ENCODE measurements at places on chromosomes 3 and 15.

- no peak for DNase-seq
Measured at GRCh38 chr3:55604846-55605245, 117.7 kb upstream of the WNT5A start.

DNA sequence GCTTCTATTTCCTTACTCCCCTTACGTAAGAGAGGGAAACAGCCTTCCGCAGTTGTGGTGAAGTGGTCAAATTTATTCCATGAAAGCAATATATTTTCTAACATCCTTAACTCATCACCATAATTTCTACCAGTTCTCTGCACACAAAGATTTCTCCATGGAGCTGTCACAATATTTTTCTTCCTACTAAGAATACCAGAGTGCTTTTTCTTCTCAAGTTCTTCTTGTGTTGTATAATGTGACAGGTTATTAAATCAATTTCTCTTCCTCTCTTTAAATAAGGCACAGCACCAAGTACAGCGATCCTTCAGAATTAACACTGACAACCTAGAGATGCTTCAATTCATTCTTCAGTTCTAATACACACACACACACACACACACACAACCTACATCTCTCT is 153.0 kb downstream of the CPNE4 start:
- no peak for DNase-seq

DNA sequence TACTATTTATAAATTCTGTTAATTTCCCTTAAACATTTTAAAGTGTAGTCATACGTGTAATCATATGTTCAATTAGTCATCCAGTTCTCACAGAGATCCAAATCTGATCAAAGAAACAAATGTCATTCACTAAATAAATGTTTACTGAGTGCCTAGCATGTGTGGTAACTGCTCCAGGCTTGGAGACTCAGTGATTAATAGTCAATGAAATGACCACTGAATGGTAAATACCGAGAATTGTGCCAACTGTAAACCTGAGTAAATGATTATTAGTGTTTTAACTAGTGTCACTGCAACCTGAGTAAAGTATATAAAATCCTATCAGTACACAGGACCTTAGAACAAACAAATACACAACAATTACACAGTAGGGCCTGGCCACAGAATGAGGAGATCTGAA is 52.3 kb downstream of the SH3GL3 start:
- DNase-seq: no peak

GRCh38 chr3:55617385-55617784 is 130.3 kb upstream of the WNT5A start:
- DNase-seq: no peak

- DNase-seq: no peak
Measured at GRCh38 chr3:123637131-123637530, 52.3 kb upstream of the HACD2 start.

DNA sequence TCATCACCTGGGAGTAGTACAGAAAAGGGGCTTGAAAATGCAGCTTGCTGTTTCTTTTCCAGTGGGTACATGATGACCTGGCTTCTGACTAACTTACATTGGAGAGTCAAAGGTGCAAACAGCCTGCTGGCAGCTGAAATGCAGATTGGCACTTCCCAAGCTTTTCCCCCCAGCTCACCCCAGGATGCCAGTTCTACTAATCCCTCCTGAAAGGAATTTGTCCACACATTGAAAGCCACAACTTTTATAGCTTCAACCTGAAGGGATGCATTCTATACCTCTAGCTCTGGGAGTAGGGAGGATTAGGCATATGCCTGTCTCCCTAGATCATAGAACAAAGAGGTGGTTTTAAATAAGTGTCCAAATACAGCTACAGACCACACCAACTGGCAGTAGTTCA is 281.7 kb downstream of the EFHB start:
- DNase-seq: no peak

DNA sequence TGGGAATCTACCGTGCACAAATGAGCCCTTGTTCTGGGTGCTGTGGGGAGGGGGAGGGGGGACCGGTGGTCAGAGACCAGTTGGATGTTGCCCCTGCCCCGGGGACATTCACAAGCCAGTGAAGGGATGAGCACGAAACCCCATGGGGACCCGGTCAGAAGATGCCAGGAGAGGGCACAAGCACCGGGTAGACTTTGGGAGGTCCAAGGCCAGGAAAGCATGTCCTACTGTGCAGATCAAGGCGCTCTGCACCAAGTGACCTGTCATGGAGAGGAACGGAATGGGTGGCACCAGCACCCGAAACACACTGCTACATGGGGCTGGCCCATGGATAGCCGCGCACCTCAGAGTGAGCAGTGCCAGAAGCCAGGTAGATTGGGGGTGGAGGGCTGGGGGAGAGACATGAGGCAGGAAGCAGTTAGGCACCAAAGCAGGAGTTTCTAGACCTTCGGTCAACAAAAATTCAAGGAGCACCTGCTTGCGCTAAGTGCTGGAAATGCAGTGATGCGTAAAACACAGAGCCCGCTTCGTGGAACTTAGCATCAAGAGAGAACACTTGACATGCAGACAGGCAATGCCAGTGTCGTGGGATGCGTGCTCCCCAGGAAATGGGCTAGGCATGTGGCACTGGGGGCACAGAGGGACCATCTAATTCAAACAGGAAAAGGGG is 99.1 kb downstream of the CPN2 start:
- DNase-seq: no peak

DNA sequence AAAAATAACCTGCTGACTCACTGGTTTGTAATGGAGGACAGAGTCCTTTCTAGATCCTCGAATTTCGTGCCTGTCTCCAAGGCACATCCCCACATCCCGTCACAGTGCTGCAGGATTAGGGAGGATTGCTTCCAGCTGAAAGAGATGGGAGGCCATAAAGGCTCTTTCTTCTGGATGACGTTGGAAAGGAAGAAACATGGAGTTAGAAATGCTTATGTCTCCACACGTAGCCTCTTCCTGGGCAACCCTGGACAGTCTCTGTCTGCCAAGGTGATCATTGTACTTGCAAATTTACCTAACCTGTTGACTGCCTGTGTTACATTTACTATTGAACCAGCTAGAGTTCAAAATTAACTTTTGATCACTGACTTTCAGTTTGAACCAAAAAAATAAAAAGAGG is 27.6 kb upstream of the VILL start:
- DNase-seq: no peak

GRCh38 chr15:47691882-47692281 is 25.4 kb upstream of the SEMA6D start:
- DNase-seq: no peak

GRCh38 chr3:59017617-59017984 is 32.2 kb downstream of the CFAP20DC start:
- DNase-seq: no peak

DNA sequence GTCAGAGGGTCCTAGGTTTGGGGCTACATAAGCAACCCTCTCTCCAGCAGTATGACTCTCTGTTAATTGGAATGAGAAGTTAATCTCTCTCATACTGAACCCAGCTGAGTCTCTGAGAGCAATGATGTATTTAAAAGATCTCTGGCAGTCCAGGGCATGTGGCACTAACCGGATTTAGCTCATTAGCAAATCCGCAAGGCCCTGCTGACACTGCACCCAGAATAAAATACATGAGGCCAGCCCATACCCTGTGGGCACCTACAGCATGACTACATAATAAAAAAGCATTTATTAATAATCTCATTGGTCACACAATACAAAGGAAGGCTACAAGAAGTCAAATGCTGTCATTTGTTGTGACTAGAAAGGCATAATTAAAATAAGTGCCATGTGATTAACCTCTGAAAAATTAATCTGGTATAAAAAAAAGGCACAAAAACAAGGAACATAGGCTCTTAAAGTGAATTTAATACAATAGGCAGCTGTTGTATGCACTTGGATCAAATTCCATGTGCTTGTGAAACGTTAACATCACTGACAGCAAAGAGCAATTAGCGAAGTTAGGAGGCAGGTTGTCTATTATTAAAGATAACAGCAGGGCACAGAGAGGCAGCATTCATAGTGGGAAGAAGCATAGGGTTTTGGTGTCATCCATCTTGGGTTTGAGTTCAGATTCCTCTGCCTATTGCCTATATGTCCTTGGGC is 381.2 kb downstream of the WDR72 start:
- DNase-seq: no peak

DNA sequence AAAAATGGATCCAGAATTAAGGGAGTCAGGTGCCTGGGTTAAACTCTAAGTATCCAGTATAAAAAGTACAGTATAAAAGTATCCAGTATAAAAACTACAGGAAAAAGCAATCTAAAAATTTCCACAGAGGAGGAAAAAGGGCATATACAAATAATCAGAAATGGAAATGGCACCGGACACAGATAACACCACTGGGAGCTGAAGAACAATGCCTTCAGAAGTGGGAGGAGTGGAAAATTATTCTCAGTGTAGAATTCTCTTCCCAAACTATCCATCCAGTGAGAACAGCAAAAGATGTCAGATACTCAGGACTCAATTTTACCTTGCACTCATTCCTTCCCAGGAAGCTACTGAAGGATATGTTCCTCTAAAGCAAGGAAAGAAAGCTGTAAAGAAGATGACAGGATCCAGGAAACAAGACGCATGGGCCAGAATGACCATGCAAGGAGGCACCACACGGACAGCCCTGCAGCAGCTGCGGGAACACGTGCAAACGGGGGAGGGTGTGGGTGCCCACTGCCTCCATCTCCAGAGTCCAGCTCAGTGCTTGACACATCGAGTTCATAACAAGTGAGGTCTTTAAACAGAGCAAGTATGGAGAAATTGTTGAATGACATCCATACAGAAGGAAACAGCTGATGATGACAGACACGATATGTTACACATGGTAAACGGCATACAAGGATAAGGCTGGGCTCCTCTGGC is 68.5 kb downstream of the CHSY1 start:
- no peak for DNase-seq

DNA sequence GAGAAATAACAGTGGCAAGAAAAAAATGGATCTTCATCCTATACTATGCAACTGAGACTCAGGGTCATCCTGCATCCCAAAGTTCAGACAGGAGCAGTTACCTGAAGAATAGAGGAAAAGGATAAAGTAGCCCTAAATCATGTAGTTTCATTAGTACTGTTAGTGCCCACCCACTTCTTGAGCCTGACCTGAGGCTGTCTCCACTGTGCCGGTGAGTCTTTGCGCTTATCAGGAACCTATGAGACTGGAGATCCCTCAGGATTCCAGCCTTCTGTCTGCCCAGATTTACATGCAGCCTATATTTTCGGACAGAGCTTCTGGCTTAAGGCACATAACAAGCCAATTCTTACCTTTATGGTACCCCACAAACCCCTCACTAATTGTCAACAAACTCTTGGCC is 791.6 kb downstream of the ROBO1 start:
- no peak for DNase-seq

DNA sequence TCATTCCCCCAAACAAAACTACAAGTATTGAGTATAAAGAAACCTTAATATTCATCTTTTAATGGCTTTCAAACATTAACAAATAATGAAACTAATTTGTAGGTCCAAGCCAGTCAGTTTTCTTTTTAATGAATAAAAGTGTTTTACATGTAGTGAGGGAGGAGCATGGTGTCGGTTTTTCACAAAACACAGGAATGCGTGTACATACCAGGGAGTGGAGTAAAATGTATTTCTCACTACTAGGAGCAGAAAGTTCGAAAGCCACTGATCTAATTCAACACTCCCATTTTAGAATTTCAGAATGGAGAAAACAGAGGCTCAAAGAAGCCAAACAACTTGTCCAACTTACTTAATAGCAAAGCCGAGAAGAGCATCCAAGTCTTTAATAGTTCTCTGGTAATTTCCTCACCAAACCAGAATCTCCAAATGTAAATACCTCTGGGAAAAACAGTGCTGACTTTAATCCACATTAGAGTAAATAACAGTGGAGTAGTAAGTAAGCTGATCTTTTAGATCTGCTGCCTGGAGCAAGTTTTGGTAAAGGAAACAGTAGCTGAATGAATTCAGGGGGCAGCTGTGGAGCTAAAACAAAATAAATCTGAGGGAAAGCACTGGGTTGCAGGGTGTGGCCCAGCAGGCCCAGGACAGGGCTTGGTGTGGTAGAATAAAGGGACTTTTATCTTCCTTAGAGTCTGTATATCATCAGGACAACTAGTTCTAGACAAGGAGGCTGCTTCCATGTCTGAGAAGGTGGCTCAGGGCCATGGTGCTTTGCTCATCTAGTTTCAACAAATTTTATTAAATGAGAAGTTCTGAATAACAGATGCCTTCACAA is 7.9 kb downstream of the ANP32A start:
- no peak for DNase-seq

GRCh38 chr3:46660543-46661523 is 32.6 kb downstream of the ALS2CL start:
- no peak for DNase-seq

All from CD14-positive monocyte (primary cell).